ENCODE measurements at places on chromosomes 11 and 22.

- DNase-seq = no peak
Observed at GRCh38 chr22:19707347-19708290, 6.7 kb upstream of the SEPTIN5 start.

DNA sequence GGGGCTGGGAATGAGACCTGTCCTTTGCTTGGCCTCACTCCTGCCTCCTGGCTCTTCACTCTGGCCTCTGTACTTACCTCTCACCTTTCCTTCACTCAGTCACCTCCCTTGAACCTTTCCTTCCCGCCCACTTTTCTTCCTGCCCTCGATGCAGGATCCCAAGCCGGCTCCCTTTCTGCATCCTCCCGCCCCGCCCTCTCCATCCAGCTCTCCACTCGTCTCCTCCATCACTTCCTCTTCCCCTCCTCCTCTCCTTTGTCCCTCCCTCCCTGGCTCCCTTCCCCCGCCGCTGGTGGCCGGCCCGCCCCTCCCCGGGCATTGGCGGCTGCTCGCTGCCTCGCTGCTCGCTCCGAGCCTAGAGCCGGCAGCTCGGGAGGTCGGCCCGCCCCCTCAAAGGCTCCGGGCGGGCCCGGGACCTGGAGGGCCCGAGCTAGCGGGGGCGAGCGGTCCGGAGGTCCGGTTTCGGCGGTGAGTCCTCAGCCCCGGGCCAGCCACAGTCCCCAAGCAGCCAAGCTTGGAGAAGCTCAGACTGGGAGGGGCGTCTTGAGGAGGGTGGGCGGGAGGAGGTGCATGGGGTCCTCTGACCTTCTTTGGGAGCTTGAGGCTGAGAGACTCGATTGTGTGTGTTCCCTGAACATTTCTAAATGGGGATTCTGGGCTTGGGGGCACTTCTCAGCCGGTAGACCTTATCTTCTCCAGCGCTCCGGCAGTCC lies 13.8 kb downstream of the PHLDB1 start:
- DNase-seq = no peak

DNA sequence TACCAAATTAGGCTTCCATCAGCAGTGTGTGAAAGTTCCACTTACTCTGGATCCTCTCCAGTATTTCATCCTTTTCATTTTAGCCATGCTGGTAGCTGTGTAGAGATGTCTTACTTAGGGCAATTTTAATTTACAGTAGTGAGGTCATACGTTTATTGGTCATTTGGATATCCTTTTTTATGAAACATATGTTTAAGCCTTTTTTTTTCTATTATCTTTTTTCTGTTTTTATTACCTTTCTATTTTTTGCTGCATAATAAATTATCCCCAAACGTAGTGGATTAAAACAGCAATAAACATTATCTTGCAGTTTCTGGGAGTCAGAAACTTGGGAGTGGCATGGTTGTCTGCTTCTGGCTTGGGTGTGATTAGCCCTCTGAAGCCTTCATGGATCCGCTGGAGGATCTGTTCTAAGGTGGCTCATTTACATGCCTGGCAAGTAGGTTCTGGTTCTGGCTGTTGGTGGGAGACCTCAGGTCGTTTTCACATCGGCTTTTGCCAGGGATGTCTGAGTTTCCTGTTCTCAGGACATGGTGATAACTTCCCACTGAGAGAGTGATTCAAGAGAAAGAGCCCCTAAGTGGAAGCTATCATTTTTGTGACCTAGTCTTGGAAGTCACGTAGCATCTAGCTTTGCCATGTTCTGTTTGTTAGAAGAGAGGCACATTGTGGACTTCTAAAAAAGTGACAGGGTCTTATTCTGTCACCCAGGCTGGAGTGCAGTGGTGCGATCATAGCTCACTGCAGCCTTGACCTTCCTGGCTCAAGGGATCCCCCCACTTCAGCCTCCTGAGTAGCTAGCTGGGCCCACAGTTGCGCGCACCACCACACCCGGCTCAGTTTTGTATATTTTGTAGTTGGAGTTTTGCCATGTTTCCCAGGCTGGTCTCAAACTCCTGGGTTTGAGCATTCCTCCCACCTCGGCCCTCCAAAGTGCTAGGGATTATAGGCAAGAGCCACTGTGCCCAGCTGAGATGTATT lies 38.6 kb downstream of the PPP6R3 start:
- no peak for DNase-seq

DNA sequence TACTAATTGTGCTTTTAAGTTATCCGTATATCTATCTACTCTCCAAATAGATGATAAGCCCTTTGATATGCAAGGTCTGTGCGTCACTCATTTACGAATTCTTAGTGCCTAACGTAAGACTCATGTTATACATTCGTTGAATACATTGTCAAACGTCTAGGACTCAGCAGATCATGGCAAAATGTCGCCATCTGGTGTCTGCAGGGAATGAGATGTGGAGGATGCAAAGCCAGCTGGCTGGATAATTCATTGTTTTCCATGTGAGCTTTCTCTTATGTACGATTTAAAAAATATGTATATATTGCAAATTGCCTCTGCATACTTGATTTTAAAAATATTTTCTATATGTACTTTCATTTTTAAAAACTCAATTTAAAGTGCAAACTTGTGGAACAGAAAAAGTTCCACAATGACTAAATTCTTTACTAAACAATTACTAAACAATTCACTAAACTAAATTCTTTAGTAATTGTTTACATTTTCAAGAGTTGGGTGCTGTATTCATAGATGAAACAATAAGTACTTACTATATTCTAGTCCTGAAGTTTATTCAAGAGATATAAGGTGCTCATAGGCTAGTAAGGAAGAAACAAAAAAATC lies 33.8 kb downstream of the ZNF202 start:
- peak; percentile 19 for DNase-seq

- no peak for DNase-seq
Observed at GRCh38 chr22:27614006-27614649, 187.4 kb downstream of the MN1 start.

DNA sequence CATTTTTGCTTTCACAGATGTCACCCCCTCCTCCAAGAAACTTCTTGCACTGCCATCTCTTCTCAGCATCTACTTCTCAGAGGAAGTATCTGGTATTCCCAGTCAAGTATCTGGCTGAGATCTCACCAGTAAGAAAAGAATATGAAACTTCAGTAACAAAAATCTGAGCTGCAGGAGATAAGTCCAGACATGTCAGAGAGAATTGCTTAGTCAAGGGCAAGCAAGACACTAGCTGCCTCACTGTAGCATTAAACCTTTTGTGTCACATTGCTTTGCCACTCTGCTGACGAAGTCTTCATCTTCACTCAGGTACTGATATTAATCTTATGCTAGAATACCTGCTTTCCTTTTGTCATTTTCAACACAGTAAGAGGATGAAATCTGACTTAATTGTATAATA lies 70.6 kb upstream of the ZC3H12C start:
- DNase-seq = no peak

DNA sequence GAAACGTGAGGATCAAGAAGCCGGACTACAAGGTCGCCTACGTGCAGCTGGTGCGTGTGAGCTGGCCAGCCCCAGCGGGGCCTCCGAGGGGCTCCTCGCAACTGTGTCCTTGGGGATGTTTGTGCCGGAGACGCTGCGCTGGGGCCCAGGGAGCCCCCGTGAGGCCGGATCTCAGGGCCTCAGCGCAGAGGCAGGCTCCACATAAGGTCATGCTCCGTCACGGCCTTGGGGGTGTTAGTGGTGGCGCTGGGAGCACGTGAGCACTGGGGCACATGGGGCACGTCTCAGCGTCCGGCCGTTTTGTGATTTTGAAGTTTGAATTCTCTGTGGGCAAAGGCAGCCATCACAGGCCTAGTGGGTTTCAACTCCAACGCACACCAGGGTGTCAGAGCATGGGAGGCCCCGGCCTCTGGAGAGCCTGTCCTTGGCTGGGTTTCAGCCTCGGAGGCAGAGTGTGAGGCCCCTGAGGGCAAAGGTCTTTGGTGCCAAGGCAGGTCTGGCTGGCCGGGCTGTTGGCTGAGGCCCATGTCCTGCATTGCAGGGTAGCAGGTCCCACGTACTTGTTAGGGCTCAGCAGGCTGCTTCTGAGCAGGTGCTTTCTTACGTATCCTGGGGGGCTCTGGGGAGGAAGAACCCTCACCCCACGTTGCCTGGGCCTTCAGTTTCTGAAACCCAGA lies 5.8 kb downstream of the MRPL23 start:
- no peak for DNase-seq

DNA sequence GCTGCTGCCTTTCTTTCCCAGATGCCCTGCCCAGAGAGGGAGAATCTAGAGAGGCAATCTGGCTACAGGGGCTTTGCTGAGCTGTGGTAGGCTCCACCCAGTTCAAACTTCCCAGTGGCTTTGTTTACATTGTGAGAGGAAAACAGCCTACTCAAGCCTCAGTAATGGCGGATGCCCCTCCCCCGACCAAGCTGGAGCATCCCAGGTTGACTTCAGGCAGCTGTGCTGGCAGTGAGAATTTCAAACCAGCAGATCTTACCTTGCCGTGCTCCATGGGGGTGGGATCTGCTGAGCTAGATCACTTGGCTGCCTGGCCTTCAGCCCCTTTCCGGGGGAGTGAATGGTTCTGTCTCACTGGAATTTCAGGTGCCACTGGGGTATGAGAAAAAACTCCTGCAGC lies 12.2 kb downstream of the BDNF start:
- no peak for DNase-seq

GRCh38 chr11:70481625-70482528 lies 83.5 kb downstream of the CTTN start:
- peak; percentile 27 for DNase-seq

DNA sequence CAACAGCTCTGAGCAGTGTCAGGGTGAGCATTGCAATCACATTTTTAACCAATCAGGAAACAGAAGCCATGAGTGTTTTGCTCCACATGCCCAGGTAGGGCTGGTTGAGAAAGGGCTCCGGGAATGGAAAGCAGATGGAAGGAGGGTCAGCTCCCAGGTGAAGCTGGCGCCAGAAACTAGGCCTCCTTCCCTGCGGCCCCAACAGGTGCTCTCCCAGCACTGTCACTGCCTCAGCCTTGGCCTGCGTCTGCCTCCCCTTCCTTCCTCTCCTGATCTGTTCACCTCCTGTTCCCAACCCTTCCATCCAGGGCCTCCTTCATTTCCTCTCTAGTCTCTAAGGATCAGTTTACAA lies 4.6 kb upstream of the VSIG10L2 start:
- no peak for DNase-seq

GRCh38 chr11:19344661-19345518 lies 104.1 kb upstream of the E2F8 start:
- DNase-seq = no peak

DNA sequence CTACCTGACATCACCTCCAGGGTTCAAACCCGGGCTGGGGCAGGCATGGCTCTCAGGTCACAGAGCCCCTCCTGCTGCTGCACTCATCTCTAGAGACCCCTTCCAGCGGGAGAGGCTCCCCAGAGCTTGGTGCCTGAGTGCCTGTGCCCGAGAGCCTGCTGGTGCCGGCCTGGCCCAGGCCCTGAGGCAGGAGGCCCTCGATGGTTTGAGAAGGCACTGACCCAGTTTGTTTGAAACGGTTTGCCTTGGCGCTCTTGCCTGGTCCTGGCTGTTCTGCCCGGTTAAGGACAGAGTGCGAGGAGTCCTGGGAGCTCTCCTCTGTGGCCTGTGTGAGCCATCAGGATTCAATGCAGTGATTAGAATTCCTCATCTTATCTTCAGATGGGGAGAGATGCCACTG lies 88.9 kb downstream of the TBC1D22A start:
- DNase-seq = no peak

DNA sequence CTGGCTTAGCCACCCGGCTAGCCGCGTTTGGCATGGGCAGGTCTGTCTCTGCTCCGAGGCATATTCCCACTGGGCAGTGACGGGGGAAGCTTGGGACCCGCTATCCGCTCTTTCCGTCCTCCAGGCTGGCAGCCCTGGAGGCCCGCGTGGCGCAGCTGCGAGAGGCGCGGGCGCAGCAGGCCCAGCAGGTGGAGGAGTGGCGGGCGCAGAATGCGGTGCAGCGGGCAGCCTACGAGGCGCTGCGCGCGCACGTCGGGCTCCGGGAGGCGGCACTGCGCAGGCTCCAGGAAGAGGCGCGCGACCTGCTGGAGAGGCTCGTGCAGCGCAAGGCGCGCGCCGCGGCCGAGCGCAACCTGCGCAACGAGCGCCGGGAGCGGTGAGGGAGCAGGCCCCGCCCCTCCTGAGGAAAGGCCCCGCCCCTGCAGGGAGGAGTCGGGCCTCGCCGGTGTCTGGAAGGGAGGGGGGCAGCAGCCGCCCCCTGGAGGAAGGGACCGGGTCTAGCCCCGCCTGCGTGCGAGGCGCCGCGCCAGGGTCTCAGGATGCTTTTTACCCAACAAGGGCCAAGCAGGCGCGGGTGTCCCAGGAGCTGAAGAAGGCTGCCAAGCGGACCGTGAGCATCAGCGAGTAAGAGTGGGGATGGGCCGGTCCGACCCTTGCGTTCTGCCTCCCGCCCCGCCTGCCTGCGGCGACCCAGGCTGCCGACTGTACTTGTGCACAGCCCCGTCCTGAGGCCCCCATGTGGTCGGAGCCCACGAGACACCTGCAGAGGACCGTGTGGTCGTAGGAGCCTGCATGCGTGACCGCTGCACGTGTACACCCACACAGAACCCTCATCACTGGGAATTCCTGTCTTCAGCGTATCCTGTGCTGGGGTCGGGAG lies 7.9 kb downstream of the ATG16L2 start:
- DNase-seq = no peak
